EL (cell line): ENCODE measurements at places on chromosomes 1 and 21.
A peak's percentile ranks its signal among the peaks of the same experiment; 100 is the strongest.

- peak; percentile 19 for DNase-seq
Observed at GRCh38 chr1:153789478-153790034, 14.3 kb downstream of the SLC27A3 start.

GRCh38 chr1:28056129-28056925, 32.1 kb downstream of the EYA3 start:
- DNase-seq: no peak

DNA sequence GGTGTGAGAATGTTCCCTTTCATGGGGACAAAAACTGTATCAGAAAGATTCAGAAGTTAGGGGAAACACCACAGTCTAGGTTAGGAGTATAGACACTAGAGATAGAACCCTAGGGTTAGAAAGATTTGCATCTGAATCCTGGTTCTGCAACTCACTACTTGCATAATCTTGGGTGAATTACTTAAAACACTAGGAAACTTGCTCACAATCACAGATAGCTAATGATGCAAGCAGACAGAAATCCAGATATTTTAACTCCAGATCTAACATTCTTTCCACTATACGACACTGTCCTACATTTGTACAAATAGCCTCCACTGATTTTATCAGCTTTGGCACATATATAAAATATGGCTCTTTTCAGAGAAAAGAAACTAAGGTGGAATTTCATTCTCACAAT, 30.8 kb upstream of the GLIS1 start:
- no peak for DNase-seq

- DNase-seq: no peak
Observed at GRCh38 chr1:23867542-23867894, 572 bp downstream of the FUCA1 start.

- peak; percentile 18 for DNase-seq
Observed at GRCh38 chr1:239458144-239458500, 71.8 kb downstream of the CHRM3 start.

- DNase-seq: peak; percentile 29
Observed at GRCh38 chr1:236148470-236148845, 6.1 kb downstream of the GPR137B start.

DNA sequence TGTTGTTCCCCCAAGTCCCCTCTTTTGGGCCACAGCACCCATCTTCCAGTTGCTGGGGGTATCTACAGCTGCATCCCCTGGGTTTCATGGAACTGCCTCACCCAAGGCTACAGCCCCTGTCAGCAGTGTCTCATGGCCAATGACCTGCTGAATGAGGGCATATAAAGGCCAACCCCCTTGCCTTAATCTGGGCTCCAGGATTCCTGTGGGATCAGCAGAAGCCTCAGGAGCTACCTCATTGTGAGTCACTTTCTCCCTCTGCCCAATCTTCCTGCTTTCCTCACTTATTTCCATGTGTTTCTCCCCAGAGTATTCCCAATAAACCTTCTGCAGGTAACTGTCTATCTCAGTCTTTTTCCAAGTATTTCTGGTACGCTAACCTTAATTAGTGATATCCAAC, 37.3 kb upstream of the SYT14 start:
- peak; percentile 79 for DNase-seq

- no peak for DNase-seq
Observed at GRCh38 chr1:34372891-34373290, 196.2 kb downstream of the C1orf94 start.

DNA sequence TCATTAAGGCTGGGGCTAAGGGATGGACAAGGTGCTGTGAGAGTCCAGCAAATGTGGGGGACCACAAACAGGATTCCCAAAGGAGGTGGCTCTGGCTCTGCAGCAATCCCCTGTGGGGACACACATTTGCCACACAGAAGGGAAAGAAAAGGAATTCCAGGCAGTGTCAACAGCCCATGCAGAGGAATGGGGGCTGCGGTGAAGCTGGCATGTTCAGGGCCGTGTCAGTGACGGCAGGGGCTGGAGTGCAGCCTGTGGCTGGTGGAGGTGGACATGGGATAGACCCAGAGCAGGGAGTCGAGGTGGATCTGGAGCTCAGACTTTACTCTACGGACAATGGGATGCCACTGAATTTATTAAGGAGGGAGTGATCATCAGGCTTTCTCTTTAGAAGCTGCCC, 183.2 kb downstream of the TRABD2B start:
- no peak for DNase-seq

GRCh38 chr1:168084396-168085231, 52.1 kb downstream of the GPR161 start:
- peak; percentile 35 for DNase-seq

- peak; percentile 42 for DNase-seq
Observed at GRCh38 chr1:236089046-236089773, 24.3 kb upstream of the NID1 start.

DNA sequence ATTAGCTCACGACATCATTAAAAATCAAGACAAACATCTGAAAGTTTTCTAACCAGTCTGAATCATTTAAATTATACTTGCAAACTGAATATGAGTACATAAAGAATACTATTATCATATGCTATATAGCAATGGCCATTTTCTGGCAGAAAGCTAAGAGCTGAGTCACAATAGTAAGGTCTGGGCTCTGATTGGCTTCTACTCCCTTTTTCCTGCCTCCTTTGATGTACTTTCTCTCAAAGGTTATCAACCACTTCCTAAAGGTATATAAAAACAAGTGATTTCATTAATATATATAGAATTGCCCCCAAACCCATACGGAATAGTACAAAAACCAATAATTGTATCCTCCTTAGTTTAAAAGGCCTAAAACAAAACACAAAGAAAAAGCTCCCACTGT, 7.0 kb downstream of the KCNA3 start:
- DNase-seq: no peak

- DNase-seq: peak; percentile 46
Observed at GRCh38 chr1:193763266-193763665, 576.9 kb upstream of the B3GALT2 start.

- DNase-seq: no peak
Observed at GRCh38 chr1:91718368-91718767, 167.6 kb downstream of the TGFBR3 start.

- peak; percentile 38 for DNase-seq
Observed at GRCh38 chr1:208654241-208654640, 410.1 kb upstream of the PLXNA2 start.

- no peak for DNase-seq
Observed at GRCh38 chr1:51840743-51841461, 37.6 kb downstream of the NRDC start.

GRCh38 chr1:218357211-218357892, 12.2 kb downstream of the TGFB2 start:
- peak; percentile 43 for DNase-seq

DNA sequence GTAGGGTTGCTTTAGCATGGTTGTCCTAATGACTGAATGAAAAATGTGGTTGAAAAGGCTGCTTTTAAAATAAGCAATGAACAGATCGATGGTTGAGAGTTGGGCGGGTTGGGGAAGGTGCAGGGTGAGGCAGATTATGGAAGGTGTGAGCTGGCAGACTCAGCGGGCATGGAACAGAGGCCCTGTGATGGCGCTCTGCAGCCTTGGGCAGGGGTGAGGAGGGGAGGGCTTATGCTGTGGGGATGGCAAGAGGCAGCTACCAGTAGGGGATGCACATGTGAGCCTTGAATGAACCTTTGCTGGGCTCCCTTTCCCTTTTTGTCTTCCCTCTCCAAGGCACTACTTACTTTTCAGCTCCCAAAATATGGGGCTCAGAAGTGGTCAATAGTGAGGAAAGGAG, 30.9 kb downstream of the ATP1B1 start:
- DNase-seq: no peak

- no peak for DNase-seq
Observed at GRCh38 chr1:162456323-162456722, 41.3 kb upstream of the UHMK1 start.

GRCh38 chr1:109804660-109805059, 40.9 kb upstream of the EPS8L3 start:
- no peak for DNase-seq

DNA sequence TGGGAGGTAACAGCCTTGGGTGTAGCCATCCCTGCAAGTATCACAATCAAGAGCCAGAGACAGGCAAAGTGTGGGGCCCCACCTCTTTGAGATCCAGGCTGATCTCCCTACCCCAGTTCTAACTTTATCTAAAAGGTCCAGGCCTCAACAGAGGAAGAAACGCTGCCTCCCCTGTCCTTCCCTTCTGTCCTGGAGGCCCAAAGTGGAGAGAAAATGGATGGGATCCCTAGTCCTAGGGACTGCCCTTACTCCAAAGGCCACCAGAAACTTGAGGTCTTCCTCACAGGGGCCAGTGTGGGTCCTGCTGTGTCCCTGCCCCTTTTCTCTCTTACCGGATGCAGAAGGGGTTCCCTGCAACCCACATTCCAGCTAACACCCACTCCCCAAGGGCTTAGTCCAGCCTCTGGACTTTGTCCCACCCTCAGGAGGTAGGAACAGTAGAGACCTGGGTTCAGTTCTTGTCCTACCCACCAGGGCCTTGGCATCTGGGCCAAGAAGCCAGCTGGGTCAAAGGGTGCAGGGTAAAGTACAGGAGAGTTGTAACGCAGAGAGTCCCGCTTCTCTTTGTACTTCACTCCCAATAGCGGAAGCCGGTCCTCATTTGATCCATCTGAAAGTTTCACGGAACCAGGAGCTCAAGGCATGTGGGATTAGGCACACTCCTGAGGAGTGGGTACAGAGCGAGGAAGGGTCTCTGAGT, 1.9 kb downstream of the HDGF start:
- DNase-seq: peak; percentile 41

- DNase-seq: peak; percentile 79
Observed at GRCh38 chr1:201750934-201751333, 78.0 kb upstream of the IPO9 start.

DNA sequence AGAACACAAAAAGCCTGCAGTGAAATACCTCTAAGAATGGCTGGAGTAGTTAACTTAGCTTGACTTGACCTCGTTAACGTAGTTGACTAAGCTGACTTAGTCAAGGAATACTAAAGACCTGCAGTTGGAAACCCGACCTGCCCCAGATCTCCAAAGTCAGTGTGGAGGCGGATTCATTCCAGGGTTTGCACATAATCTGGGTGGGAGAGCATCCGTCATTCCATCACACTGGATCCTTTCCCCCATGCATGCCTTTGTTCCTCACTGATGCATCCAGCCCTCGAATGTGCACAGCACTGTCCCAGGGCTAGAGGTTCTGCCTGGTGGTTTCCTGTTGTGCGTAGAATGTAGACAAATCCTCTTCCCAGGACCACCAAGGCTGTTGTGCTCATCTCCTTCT, 76.4 kb downstream of the KCNN3 start:
- no peak for DNase-seq

GRCh38 chr1:228005511-228006033, 1.2 kb upstream of the WNT3A start:
- no peak for DNase-seq

DNA sequence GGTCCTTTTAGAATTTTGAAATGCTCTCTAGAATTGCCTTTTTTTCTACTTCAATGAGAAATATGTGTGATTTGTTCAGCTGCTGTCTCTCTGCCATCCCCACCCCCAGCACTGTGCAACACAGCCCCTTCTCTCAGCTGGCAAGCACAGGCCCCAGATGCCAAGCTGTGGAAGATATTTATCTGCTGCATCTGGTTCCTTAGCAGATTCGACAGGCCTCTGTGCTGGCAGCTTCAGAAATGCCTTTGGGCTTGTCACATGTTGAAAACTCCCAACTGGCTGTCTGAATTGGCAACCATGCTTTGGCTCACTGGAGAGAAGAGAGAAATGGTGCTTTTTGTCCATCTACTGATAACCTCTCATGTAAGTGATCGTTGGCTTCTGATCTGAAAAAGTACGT, 206.7 kb upstream of the C1orf87 start:
- DNase-seq: peak; percentile 25

GRCh38 chr1:228846952-228847351, 111.7 kb downstream of the RHOU start:
- DNase-seq: no peak

GRCh38 chr1:16017461-16018303, at the start of gene HSPB7:
TSS of gene HSPB7 (minus strand) at chr1:16018043. CDS start at chr1:16017963, 80 bp downstream.
- DNase-seq: peak; percentile 64

GRCh38 chr21:45366931-45367401, 38.0 kb upstream of the COL18A1 start:
- DNase-seq: peak; percentile 98

DNA sequence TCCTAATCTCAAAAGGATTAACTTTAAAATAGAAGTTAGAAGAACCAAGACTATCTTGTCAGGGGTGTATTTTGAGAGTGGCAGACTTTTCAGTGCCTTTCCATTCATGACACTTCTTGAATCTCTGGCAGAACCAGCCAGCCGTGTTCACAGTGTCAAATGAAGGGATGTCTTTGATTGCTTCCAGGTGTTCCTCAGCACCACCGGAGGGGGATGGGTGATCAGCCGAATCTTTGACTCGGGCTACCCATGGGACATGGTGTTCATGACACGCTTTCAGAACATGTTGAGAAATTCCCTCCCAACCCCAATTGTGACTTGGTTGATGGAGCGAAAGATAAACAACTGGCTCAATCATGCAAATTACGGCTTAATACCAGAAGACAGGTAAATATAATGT, 32.3 kb downstream of the FMO1 start:
- no peak for DNase-seq

- no peak for DNase-seq
Observed at GRCh38 chr1:48794816-48795215, 18.1 kb upstream of the BEND5 start.

DNA sequence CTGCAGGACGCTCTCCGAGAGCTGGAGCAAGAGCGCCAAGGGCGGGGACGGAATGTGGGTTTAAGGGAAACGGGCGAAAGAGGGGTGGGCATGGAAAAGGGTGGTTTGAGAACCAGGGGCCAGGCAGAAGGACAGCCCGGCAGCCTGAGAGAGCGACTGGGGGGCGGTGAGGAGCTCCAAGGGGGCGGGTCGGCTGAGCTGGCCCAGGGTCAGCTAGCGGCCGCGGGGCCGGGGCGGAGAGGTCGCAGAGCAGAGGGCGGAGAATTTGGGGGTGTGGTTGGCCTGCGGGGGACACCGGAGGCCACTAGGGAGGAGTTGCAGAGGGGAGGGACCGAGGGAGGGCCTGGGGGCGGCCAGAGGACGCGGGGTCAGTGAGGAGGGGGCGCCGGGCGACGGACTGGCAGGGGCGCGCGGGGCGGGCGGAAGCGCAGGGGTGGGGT, 54.7 kb downstream of the NDUFS5 start:
- no peak for DNase-seq

GRCh38 chr1:83547901-83548300, 451.0 kb downstream of the TTLL7 start:
- peak; percentile 1 for DNase-seq

DNA sequence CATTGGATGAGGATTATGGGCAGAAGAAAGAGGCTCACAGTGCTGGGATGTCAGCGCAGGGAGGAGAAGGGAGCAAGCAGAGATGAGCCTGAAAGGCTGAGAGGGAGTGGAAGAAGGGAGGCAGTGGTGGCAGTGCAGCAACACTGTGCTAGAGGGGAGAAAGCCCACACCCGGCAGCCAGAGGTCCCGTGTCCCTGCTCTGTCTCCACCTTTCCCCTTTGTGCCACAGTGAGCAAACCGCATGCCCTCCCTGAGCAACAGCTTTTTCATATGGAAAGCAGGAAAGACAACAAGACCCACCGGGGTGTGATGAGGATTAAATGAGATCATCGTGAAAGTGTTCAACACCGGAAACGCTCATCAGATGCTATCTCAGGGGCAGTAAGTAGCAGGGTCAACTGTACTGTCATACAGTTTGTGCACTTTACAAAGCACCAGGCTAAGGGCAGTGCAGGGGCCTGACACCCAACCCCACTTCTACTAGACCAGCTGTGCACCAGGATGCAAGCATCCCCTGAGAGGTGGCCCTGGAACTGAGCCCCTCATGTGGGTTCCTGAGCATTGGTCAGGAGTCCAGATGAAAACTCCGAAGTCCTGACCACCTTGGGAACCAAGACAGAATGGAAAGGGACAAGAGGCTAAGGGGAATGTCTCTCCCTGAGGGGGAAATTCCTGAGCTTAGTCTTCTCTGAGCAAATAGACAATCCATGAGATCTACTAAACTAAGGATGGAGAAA, 9.1 kb downstream of the NHLH1 start:
- peak; percentile 84 for DNase-seq

GRCh38 chr1:155529929-155530328, 32.7 kb downstream of the ASH1L start:
- DNase-seq: no peak
